Activated CD4-positive, alpha-beta memory T cell treated with anti-CD3 and anti-CD28 coated beads, Interleukin-2, amount 10 ng/mL, durations not matched to agents 7 days and 5 days (primary cell): ENCODE measurements at places on chromosomes 7 and 10. TPM values are rescaled to one million over a fixed set of nuclear protein-coding genes. Genes with fewer than 3 reads are reported as not detected.

DNA sequence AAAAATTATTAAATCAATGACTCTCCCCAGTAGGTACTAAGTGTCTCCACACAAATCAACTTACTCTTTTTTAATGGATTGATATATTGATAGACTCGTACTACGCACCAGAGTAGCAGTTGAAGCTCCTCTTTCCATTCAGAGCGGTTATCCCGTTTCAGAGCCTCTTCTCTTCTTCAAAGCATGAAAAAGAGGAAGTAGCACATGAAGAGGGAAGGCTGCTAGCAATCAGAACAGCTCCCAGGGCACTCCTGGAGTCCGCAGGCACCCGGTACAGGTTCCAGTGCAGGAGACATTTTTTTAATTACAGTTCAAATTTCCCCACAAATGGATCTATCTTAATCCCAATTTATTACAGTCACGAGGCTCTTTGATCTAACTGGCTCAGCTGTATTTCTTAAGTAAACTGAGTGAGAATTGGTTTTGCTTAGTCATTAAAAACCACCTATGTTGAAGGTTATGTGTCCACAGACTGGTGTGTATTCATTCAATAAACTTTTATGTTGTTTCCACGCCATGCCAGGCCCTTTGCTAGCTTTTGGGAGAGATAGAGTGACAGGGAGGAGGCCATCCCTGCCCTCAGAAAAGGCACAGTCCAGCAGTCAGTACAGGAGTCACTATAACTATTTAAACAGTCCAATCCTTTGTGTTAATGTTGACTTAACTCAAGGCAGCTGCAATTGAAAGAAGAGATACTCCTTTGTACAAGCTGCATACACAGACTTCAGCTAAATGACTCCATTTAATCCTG is 32.1 kb upstream of the CALN1 start:
- no peak for DNase-seq

DNA sequence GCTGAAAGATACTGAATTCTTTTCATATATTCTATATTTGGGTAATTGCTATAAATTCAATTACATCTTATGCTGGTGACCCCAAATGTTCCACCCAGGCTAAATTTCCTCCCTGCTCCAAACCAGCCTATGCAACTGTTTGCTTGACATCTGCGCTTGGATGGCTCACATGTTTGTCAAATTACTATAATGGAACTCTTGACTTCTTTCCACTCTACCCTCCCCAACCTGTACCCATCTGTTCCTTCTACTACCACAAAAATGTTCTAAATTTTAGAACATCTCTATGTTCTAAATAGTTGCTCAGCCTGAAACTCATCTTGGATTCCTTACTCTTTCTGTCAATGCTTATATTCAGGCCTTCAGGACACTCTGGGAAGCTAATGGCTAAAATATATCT is 249.9 kb upstream of the SMIM30 start:
- no peak for DNase-seq

CCDC146 gene
- total RNA-seq, result 6.4 TPM

DNA sequence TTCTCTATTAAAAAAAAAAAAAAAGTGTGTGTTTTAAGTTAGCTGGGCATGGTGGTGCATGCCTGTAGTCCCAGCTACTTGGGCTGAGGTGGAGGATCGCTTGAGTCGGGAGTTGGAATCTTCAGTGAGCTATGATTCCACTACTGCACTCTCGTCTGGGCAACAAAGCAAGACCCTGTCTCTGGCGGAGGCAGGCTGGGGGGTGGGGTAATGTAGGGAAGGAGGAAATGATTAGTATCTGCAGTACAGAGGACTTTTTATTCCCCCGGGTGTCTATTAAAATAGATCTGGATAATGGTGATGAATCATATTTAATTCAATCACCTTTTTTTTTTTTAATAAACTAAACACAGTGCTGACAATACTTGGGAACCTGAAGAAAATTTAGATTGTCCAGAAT is 6.5 kb downstream of the CBX3 start:
- no peak for DNase-seq

GNGT1 gene
- not detected for total RNA-seq

TAS2R41 gene
- total RNA-seq, result not detected

DNA sequence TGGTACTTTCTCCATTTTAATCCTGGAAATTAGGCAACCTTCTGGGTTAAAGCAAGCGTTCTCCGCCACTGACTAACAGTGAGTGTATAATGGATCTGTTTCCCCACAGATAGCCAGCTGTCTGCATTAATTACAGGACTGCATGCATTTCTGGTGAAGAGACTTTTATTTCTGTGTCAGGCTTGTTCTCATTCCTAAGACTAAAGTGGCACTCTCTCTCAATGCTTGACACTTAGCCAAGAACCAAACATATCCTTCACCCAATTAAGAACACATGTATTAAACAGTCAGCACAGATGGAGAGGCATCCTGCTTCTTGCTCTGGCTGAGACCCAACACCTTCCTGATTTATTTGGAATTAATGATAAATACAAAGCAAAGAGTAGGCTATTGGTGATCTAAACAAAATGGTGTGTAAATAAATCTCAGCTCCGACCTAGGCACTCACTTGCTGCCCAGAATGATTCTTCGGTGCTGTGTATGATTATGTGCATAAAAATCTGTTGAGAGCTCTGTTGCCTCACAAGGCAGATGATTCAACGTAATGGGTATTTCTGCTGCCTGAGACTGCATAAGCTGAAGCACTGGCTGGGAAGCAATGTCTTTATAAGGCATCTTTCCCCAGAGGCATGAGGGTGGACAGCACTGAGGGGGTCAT is 16.8 kb downstream of the CALU start:
- no peak for DNase-seq

BMPR1A gene
- 14.8 TPM for total RNA-seq

DNA sequence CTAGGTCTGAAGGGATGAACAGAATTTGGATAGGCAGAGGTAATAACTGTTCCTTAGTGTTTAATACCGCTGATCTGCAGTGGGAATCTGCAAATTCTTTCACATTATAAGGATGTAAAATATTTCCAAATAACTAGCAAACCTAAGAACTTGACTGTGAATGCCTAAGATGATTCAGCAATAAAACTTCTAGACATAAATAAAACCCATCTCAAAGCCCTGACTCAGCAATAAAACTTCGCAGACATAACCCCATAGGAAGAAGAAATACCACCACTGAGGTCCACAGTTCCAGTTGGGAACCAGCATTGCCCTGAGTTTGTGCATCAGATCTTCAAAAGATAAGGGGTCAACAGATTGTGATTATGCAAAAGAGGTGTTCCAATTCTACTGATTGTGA is 354.2 kb downstream of the GFRA1 start:
- DNase-seq, result no peak
